ENCODE measurements at places on chromosomes 2 and 18.

- DNase-seq = no peak
Measured at GRCh38 chr2:133411857-133412256, 156.4 kb downstream of the NCKAP5 start.

- no peak for DNase-seq
Measured at GRCh38 chr18:24584813-24585212, 124.4 kb downstream of the HRH4 start.

- no peak for DNase-seq
Measured at GRCh38 chr2:31075941-31076590, 62.2 kb downstream of the GALNT14 start.

DNA sequence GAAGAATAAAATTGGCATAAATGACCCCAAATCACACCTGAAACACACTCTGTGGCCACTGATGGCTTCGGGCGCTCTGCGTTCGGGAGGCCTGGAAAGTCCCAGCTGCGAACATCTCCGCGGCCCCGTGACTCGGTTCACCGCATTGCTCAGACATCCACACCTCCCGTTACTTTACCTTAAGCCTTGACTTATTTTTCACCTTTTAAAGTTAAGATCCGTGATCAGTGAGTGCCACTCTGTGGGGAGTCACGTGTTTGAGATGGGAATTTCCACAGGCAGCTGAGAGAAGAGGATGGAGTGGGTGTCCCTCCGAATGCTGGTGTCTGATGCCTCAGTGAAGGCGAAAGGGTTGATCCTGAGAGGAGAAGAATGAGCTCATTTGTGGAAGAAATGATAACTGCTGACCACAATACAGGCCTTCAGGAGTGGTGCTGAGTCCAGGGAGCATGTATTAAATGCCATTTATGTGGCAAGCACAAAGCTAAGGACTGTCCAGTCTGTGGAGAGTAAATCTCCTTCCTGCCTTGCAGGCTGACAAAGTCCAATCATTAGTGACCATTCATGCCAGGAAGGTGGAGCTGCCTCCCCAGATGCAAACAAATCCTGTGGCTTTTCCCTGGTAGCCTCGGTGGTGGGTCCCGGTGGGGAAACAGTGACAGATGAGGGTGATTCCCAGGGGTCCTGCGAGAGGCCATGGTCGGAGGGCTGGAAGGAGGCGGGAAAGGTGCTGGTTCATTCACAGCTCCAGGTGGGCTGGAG lies 168.8 kb downstream of the RTP5 start:
- DNase-seq = peak; percentile 40

DNA sequence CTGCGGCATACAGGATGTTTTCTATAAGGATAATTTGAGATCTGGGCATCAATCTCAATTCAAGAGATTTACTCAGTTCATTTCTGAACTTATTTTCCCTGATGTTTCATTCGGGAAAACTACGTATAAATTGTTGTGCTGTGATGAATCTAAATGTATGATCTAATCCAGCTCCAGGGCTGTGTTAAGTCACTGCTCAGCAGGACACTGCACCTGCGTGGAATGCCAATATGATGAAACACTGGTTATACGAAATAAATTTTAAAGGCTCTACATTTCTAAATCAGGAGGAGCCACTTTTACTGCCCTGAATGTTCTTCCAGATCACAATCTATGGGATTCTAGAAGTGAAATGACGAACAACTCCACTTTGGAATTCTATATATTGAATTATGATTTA lies 259.0 kb downstream of the HNMT start:
- no peak for DNase-seq

GRCh38 chr2:155223781-155224406 lies 525.4 kb downstream of the KCNJ3 start:
- no peak for DNase-seq

DNA sequence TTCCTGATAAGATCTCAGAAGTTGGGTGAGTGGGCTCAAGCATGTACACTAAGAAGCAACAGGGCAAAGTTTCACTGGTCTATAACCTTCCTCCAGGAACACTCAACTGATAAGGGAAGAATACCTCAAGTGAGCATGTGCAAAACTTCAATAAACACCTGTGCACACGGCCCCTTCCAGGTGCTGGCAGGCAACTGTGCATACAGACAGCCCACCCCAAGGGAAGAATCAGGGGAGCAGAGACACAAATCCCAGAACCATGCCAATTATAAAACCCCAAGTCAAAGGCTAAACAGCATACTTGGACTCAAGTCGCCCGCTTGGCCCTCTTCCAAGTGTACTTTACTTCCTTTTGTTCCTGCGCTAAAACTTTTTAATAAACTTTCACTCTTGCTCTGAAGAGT lies 85.9 kb upstream of the RTN4 start:
- DNase-seq = no peak

GRCh38 chr2:109054865-109055264 lies 65.8 kb upstream of the EDAR start:
- no peak for DNase-seq

- no peak for DNase-seq
Measured at GRCh38 chr2:99421469-99421868, 68.3 kb downstream of the REV1 start.

DNA sequence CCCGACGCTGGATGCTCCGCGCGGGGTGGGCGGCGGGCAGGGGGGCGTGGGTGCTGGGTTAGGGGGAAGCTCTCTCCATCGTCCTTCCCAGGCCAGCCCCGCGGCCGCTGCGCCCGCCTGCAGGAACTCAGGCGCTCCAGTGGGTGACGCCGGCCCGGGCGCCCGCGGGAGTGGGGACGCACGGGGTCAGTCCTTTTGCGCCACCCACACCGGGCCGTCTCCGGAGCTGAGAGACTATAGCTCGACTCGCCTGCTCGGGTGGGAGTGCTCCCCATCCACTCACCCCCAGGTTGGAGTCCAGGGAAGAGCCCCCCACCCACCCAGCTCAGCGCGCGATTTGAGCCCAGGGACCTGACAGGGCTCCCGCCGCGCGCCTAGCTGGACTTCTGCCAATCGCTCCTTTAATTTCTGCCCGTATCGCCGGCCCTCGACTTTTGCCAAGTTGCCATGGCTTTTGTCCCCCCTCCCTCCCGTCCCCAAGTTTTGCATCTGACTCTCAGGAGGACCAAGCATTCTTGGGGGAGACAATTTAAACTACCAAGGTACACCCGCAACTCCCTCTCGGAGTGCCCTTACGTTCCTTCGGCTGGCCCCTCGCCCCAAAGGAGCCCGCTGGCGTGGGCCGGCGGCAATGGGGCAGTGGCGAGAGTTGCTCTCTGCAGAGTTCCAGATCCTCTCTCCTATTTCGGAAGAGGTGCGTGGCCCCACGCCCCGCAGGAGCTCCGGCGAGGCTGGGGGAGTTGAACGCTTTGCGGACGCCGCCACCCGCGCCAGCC lies 205.8 kb upstream of the SMAD2 start:
- DNase-seq = no peak

- no peak for DNase-seq
Measured at GRCh38 chr18:3914833-3915610, 465.1 kb downstream of the TGIF1 start.

DNA sequence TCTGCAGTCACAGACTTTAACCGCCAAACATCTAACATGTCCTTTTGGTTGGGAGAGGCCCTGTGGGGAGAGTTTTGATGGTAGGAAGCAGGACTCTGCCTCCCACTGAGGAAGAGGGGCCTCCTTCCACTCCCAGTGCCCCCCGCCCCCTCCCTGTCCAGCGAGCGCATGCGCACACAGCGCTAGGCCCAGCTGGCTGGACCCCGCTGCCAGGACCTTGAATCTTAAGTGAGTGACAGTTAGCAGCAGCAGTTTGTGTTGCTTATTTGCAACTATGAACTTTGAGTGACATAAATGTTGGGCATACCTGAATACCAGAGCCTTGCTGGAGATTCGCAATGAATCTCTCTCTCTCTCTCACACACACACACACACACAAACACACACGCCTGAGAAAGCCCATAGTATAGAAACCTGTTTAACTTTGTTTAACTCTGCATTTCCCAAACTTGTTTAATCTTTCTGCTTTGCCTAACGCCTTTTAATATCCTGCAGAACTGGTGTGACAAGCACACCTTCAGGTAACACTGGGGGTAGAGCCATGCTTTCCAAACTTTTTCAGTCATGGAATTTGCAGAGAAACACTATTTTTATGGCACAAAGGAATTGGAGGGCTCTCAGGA lies 134.6 kb upstream of the SMAD2 start:
- DNase-seq = no peak

GRCh38 chr2:54899576-54900200 lies 150.6 kb downstream of the RTN4 start:
- no peak for DNase-seq

- no peak for DNase-seq
Measured at GRCh38 chr2:134668821-134669220, 50.0 kb downstream of the TMEM163 start.

DNA sequence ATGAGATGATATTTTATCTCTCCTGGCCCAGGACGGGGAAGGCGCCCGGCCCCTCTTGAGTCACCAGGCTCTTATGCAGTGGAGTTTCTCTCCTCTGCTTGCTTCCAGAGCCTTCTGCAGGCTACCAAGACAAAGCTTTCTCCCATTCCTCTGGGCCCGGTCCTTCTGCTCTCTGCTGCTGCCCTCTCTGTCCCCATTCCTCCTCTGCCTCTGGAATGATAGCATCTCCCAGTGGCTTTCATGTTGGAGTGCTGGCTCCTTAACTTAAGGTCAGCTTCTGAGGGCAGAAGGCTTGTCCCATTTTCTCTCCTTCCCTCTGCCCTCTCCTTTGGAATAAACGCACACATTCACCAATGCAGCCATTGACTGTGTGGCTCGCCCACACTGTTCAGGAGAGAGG lies 86.2 kb downstream of the SDC1 start:
- DNase-seq = no peak

DNA sequence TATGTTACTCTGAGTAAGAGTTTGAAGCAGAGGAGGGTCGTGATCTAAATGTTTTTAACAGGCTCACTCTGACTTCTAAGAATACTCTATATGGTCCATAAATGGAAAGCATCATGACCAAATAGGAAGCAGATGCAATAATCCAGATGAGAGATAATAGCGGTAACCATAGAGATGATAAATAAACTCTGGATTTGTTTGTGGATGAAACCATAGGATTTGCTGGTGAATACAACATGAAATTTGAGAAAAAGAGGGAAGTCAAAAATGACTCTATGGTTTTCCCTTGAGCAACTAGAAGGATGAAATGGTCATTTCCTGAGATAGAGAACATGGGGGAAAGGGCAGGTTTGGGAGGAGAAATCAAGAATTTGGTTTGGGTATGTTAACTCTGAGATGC lies 3.9 kb downstream of the HEATR5B start:
- DNase-seq = no peak

GRCh38 chr2:139177041-139177440 lies 396.9 kb upstream of the NXPH2 start:
- no peak for DNase-seq

GRCh38 chr18:43931439-43931838 lies 654.1 kb upstream of the SYT4 start:
- no peak for DNase-seq

GRCh38 chr2:70603066-70603465 lies 49.4 kb upstream of the TGFA start:
- no peak for DNase-seq

DNA sequence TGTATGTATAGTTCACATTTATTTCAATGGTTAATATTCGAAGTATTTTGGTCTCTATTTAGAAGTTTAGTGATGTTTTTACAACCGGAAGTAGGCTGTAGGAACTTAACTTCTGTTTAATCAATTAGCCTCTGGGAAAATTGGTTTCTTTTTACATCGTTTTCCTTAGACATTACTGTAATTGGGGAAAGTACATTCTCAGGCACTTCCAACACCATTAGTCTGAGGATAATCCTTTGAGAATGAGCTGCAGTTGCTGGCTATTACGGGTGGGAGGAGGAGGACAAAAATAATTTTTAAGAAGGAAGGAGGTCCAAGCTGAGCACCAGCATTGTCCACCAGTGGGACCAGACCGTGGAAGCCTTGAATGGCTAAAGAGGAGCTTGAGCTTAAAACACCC lies 70.4 kb upstream of the ST3GAL5 start:
- no peak for DNase-seq

DNA sequence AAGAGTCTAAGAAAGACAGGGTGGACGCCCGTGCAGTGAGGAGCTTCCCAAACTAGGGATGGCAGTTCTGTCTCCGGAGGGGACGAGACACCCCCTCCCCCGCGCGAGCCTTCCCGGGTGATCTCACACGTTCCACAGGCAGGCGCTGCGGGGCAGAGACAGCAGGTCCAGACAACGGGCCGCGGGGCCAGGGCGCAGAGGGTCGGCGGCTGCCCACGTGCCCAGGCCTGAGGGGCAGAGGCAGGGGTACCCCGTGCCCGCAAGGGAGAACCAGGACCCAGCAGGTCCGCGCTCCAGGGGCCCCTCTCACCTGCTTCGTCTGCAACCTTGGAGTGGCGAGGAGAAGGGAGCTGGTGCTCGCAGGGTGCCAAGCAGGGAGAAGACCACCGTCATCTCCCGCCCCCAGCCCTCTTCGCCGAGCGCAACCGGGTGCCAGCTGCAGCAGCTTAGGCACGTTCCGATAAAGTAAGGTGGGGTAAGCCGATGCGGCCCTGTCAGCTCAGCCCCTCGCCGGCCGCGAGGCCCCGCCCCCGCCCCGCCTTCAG lies at the start of gene GPR155:
Gene GPR155 (minus strand): TSS at position 467 of the 545 bp plus-strand sequence. CDS start 5,073 bp downstream, outside the sequence.
- DNase-seq = peak; percentile 86

GRCh38 chr2:191501561-191502168 lies 176.3 kb upstream of the NABP1 start:
- no peak for DNase-seq

DNA sequence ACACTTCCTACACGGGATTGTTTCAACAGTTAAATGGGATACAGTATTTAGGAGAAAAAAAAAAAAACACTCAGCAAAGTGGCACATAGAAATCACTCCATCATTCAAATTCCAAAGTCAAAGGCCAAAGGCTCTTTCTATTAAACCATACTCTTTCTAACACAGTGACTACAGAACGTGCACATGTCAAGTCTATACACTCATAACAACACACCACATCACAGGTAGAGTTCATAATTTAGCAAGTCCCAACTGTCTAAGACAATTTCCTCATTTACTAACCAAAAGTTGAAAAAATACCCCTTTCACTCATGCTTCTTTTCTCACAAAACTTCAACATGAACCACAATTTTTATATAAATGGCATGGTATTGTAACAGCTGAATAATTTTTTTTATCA lies 70.8 kb downstream of the MBOAT2 start:
- DNase-seq = no peak

GRCh38 chr2:71683070-71683469 lies 229.7 kb downstream of the DYSF start:
- DNase-seq = no peak

GRCh38 chr18:68847219-68847837 lies 49.4 kb downstream of the CCDC102B start:
- no peak for DNase-seq

- DNase-seq = peak; percentile 60
Measured at GRCh38 chr2:84881581-84882413, 913 bp upstream of the TRABD2A start.

- no peak for DNase-seq
Measured at GRCh38 chr2:124149571-124149970, 124.5 kb downstream of the CNTNAP5 start.

GRCh38 chr18:2824865-2825264 lies 21.9 kb upstream of the EMILIN2 start:
- no peak for DNase-seq

- no peak for DNase-seq
Measured at GRCh38 chr18:35590935-35591334, 9.4 kb downstream of the GALNT1 start.

GRCh38 chr2:19538411-19538963 lies 180.1 kb upstream of the OSR1 start:
- DNase-seq = no peak

GRCh38 chr18:31100436-31101182 lies 1.6 kb downstream of the DSC2 start:
- no peak for DNase-seq

- no peak for DNase-seq
Measured at GRCh38 chr18:45865466-45865865, 40.0 kb downstream of the SIGLEC15 start.

- DNase-seq = no peak
Measured at GRCh38 chr18:48402953-48403352, 6.2 kb downstream of the ZBTB7C start.

All from caudate nucleus (tissue), 63 donors.